ENCODE measurements at places on chromosomes 7 and 10.

DNA sequence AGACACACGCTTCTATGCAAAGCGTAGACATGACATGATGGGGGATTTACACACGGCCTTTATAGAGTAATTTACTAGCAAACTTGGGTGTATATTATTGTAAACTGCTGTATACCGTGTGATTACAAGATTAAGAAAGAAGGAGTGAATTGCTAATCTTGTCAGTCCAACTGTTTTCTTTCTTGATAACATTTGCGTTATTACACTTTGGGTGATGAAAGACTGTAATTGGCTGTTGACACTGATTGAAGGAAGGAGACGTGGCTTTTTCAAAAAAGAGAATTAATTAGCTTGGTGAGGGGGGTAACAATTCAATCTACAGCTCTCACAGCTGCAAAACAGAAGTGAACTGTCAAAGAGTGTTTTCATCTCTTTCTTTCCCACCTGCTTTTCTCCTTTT lies 32.7 kb downstream of the SLC35B4 start:
- no peak for DNase-seq

DNA sequence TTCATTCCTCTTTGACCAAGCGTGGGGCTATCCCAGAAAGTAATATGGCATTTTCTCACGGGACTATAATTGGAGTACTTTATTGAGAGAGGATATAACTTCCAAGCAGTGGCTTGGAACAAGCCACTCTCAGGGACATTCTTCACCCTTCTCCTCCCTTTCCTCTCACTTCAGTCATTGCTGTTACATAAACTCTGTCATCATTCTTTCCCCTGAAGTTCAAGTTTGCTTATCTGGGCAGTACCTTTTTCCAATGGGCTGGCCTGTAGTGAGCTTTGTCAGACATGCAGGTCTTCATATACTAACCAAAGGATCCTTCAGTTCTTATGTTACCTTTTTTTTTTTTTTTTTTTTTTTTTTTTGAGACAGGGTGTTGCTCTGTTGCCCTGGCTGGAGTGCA lies 58.7 kb upstream of the KMT2E start:
- no peak for DNase-seq

DNA sequence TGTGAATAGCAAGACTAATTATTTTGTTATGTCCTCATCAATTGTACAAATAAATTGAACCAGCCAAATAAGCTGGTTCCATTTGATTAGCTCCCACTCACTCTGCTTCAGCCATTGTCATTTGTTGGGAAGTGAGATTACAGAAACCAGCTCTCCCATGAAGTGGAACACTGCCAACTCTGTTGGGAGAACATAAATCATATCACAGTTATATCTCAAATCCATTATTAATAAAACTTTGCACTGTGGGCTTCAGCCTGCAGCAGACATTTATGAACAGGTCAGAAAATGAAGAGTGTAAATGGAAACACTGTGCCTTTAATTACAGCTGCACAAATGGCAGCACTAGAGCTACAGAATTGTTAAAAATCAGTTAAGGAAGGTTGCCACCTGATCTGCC lies 46.7 kb upstream of the TEX47 start:
- DNase-seq = no peak

- no peak for DNase-seq
These were observed 338.1 kb downstream of the WDR37 start for GRCh38 chr10:1394155-1394912.

- DNase-seq = no peak
These were observed 15.6 kb downstream of the SNX10 start for GRCh38 chr7:26307226-26307625.

DNA sequence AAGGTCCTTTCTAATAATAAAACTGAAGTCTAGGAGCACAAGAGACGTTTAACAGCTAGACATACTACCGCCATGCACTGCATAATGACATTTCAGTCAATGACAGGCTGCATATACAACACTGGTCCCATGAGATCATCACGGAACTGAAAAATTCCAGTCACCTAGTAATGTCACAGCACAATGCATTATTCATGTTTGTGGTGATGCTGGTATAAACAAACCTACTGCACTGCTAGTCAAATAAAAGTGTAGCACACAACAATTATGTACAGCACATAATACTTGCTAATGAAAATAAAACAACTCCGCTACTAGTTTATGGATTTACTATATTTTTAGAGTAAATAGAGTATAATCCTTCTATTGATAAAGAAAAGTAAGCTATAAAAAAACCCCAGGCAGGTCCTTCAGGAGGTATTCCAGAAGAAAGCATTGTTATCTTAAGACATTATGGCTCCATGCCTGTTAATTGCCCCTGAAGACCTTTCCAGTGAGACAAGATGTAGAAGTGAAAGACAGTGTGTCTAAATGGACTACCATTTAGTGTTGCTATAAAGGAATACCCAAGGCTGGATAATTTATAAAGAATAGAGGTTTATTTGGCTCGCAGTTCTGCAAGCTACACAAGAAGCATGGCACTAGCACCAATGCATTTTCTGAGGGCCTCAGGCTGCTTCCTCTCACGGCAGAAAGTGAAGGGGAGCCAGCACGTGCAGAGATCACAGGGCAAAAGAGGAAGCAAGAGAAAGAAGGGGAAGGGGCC lies 47.1 kb downstream of the HIBADH start:
- DNase-seq = no peak

GRCh38 chr7:19713676-19714075 lies 4.8 kb upstream of the POLR1F start:
- peak; percentile 20 for DNase-seq

DNA sequence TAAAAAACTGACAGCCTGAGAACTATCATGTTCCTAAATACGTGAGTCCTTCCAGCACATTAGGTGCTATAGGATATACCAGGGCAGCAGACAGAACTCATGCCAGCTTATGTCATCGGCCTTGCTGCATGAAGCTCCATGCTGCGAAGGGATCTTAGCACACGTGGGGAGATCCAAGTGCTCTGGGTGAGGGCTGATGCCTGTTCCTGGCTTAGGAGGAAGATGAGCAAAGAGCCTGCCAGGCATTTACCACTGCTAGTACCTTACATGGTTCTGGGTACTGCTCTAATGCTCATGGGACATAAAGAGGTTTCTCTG lies 43.2 kb downstream of the SVIL start:
- no peak for DNase-seq
